ENCODE measurements at places on chromosomes 12 and 14.

GRCh38 chr14:33833706-33834465 is 117.0 kb downstream of the EGLN3 start:
- H3K36me3 ChIP-seq = no peaks in the 10 kb centered on the region
- no peak for DNase-seq
- no peaks in the 10 kb centered on the region for H3K27me3 ChIP-seq
- H3K4me3 ChIP-seq = no peak overlapping the region

DNA sequence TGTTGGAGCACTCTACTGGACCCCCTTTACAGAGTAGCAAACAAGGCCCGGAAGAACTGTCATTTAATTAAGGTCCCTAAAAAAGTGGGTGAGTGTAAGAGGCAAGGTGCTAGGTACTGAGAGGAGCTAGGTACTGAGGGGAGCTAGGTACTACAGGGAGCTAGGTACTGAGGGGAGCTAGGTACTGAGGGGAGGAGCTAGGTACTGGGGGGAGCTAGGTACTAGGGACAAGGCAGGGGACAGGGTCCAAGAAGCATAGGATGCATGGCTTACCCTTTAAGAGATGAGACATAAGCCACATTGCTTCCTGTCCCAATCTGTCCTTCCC is 4.9 kb downstream of the KRT5 start:
- H3K4me3 ChIP-seq = no peak overlapping the region
- DNase-seq = no peak

DNA sequence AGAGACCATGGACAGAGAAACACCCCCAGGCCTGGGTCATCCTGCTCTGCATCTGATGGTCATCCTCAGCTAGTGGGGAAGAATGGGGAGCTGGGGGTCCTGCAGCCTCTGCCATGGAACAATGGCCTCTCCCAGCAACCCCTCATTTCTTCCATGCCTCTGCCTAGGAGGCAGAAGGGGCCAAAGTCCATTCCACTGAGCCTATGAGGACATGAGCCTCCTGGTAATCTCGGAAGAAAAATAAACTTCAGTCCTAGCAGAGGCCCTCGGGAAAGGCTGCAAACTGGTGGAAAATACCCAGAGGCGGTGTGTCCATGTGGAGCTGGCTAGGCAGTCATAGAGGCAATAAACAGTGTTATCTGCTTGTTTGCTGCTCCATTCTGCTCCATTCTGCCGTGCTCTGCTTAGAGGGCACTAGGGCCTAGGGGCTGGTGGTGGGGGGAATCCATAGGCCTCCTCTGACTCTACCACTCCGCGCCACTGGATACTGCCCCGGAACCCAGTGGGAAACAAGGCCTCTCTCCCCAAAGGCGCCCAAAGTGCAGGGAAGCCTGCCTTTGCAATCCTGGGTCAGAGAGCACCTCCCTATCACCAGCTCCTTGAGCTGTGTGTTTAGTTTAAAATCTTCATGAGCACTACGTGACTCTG is 4.5 kb downstream of the PGF start:
- H3K4me3 ChIP-seq = no peak overlapping the region
- H3K27ac ChIP-seq = no peak overlapping the region
- no peaks in the 10 kb centered on the region for H3K36me3 ChIP-seq
- H3K27me3 ChIP-seq = peaks cover 15% of the 10 kb centered on the region
- H3K4me1 ChIP-seq = peaks cover 22% of the 10 kb centered on the region

GRCh38 chr12:11884116-11884515 is 186.6 kb upstream of the BCL2L14 start:
- peak overlapping the region; percentile 6 for H3K27ac ChIP-seq
- peaks cover 27% of the 10 kb centered on the region for H3K36me3 ChIP-seq
- no peaks in the 10 kb centered on the region for H3K27me3 ChIP-seq
- H3K4me3 ChIP-seq = no peak overlapping the region
- peaks cover 39% of the 10 kb centered on the region for H3K4me1 ChIP-seq
- no peak for DNase-seq

Data from common myeloid progenitor, CD34-positive (primary cell).